ENCODE measurements at places on chromosomes 1 and 21.

DNA sequence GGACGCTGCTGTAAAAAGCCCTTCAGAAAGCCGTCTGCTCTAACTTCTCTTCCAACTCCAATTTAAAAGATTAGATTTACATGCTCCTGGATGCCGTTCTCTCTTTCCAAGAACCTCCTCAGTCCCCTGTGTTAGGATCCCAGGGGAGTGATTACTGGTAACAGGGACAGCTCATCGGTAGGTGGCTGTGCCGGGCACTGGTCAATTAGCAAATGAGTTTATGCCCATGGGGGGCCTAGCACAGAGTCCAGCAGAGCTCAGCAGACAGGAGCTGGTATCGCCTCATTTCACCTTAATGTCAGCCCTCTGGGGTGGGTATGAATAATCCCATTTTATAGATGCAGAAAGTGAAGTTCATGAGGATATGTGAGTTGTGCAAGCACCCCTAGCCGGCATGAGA, 191.9 kb downstream of the GRIK3 start:
- no peak for DNase-seq

- peak; percentile 68 for DNase-seq
These were observed 27.2 kb downstream of the XCL1 start for GRCh38 chr1:168603501-168604110.

GRCh38 chr1:55428944-55429931, 214.1 kb upstream of the USP24 start:
- no peak for DNase-seq

- DNase-seq = peak; percentile 39
These were observed 28.2 kb downstream of the STPG1 start for GRCh38 chr1:24385160-24385940.

GRCh38 chr21:42745511-42746239, 92.3 kb downstream of the PDE9A start:
- no peak for DNase-seq

DNA sequence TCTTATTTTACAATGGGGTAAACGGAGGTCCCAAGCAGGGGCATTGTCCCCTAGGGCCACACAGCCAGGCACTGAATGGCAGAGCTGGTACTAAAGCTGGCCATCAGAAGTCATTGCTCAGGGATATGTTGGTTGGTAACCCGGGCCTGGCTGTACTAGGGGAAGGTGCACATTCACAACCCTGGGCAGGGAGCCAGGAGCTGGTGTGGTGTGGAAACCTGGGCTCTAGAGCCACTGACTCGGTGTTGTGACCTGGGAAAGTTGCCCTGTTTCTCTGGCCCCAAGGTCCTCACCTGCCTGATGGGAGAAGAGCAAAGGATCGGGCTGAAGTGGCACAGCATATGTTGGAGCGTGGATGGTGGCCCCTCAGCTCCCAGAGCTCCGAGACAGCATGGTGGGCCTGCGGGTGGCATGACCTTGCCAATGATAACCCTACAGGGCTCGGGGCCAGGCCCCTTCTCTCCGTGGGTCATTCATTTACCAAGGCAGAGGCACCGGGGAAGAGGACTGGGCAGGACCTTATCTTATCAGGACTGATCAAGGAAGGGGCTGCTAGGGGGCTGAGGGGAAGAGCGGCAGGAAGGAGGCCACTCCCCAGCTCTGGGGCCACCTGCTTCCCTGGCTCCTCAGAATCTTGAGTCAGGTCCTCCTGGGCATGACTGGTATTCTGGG, 274.1 kb downstream of the TRABD2B start:
- DNase-seq = no peak

- no peak for DNase-seq
These were observed 354.6 kb downstream of the PTPRU start for GRCh38 chr1:29590583-29591565.

DNA sequence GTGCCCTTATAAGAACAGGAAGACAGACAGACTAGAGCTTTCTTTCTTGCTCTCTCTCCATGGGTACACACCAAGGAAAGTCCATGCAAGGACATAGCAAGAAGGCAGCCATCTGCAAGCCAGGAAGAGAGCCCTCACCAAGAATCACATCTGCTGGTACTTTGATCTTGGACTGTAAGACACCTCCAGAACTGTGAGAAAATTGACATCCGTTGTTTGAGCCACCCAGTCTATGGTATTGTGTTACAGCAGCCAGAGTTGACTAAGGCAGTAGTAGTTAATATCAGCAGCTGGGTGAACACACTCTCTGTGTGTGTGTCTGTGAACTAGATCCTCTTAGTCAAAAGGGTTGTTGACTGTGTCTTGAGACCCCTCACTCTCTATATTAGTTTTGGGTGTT, 53.8 kb upstream of the PPP2R5A start:
- no peak for DNase-seq

- DNase-seq = no peak
These were observed 1.4 kb downstream of the DESI2 start for GRCh38 chr1:244654108-244655038.

- peak; percentile 3 for DNase-seq
These were observed 36.3 kb upstream of the RCC2 start for GRCh38 chr1:17475752-17476151.

GRCh38 chr1:155688324-155689080, at the start of gene YY1AP1:
TSS of gene YY1AP1 (minus strand) at chr1:155688774. CDS start at chr1:155680436, 8,338 bp downstream.
- peak; percentile 89 for DNase-seq

DNA sequence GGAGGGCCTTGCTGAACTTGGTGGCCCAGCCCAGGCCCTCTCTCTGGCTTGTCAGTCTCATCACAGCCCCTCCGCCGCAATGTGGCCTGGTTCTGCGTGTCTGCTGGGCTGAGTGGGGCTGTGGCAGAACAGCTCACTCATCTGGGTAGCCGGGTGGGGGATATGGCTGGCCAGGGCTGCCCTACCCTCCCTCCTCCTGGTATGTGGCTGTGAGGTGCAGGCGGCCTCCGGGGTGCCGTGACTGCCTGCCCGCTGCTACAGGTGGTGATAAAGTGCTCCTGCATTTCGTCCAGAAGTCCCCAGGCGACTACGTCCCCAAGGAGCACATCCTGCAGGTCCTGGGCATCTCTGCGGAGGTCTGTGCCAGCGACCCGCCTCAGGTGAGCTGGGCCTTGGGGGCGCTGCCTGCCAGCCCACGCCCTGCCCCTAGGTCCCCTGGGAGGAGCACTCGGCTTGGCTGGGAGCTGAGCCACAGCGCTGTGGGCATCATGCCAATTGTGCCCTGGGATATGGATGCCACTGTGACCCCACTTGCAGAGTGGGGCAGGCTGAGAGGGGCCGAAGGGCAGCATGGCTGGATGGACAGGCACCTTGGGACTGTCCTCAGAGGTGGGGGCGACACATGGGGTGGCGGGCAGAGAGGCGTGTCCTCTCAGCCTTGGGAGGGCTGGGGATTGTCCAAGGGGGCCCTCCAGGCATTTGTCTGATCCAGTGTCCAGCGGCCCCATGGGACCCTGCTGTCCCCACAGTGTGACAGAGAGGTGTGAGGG, 2.3 kb downstream of the PRXL2B start:
- no peak for DNase-seq

DNA sequence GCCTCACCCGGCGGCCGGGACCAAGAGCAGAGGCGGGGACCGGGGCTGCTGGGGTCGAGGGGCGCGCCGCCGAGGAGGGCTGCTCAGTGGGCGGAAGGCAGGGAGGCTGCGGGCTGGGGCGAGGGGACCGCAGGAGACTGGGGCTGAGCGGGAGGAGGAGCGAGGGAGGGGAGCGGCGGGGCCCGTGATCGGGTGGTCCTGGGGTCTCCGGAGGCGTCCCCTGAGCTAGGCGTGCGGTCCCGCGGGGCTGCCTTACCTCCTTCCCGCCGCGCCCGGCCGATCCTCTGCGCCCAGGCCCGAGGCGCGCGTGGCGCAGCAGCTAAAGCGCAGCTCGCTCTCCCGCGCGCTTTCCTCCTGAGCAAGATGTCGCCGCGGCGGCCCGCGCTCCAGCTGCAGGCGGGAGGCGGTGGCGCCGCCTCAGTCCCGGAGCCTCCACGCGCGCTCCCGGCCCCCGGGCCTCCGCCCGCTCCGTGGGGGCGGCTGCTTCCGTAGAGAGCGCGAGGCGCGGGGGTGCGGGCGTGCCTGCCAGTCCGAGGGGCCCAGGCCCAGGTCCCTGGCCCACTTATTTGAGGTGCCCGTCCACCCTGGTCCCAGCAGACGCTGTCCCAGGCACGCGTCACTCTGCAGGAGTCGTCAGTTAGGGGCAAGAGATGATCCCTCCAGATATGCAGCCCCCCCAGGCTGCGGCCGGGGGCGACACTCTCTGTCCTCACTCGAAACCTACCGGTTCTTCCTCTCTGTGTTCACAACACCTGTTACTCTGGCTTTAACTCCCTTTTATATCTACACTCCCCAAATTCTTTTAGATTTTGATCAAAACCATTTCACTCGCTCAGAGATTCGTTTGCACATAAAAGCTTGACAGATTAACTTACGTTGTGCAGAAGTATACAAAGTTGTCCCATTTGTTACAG, at the start of gene CCSAP:
CCSAP (minus strand) TSS at position 392 of the 914 bp plus-strand sequence. CDS start 582 bp downstream, outside the sequence.
- DNase-seq = peak; percentile 34

GRCh38 chr1:161799792-161800191, 33.7 kb downstream of the ATF6 start:
- no peak for DNase-seq

DNA sequence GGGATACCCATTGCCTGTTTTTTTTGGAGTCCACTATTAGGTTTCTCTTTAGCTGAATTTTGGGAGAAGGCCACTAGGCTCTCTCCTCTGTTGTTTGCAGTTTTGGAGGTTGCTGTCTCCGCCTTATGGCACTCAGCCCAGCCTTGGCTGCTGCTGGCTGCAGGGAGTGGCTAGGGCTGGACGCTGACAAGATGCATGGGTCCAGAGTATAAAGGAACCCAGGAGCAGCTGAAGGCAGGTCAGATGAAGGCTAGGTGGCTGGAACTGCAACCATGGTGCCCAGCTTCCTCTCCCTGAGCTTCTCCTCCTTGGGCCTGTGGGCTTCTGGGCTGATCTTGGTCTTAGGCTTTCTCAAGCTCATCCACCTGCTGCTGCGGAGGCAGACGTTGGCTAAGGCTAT, at the start of gene CYP4B1:
CYP4B1 (plus strand) TSS at position 237 of the 400 bp plus-strand sequence; CDS start at position 273, 36 bp downstream.
- DNase-seq = no peak

DNA sequence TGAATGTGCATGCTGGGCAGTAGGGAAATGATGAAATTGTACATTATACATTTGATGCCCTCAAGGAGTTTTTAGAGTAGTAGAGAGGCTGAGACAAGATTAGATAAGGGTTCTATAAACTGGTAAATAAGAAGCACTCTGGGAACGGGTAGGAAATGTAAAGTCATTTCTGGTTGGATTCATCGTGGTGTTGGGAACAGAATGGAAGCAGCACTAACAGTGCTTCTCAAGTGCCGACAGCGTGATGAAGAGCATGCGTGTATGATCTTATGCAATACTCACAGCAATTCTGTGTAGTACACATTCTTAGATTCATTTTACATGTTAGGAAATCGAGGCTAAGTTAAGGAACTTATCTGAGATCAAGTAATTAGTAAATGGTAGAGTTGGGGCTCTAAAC, 45.9 kb downstream of the GPR88 start:
- DNase-seq = no peak

DNA sequence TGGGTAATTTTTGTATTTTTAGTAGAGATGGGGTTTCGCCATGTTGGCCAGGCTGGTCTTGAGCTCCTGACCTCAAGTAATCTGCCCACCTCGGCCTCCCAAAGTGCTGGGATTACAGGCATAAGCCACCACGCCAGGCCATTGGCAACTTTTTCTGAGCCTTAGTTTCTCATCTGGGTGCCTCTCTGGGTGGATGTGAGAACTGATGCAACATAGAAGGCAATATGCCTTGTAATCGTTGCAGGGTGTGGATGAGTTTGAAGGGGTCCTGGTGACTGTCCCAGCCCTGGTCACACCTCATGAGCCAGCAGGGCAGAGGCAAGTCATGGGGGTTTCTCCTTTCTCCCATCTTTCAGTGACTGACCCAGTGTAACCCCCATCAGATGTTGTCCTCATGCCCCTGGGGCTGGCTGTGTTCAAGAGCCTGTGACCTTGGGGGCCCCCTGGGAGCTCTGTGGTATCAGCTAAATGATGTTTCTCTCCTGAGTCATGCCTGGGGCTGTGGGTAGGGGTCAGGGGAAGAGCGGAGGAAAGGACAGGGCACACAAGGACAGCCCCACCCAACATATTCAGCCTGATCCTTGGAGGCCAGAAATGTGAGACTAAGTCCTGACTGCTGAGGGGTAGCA, 3.6 kb downstream of the COL9A2 start:
- no peak for DNase-seq

DNA sequence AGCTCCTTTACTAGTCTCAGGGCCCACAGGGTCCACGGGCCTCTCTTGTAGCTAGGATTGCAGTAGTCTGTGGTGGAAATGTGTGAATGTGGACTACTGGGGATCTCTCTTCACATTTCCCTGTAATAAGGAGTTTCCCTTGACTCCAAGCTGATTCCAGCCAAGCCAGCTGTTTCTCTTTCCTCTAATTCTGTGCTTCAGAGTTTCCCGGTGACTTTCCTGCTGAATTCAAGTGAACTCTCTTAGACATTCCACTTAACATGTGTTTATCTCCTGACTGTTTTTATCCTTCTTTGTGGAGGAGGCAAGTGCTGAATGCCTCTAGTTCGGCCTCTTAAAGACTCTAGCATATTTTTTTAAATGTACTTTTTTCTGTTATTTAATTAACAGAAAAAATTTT, 354.0 kb upstream of the RGS18 start:
- no peak for DNase-seq

GRCh38 chr1:246724016-246724730, at the start of gene SCCPDH:
TSS of gene SCCPDH (plus strand) at chr1:246724409. CDS start at chr1:246724423, 14 bp downstream.
- DNase-seq = peak; percentile 78

DNA sequence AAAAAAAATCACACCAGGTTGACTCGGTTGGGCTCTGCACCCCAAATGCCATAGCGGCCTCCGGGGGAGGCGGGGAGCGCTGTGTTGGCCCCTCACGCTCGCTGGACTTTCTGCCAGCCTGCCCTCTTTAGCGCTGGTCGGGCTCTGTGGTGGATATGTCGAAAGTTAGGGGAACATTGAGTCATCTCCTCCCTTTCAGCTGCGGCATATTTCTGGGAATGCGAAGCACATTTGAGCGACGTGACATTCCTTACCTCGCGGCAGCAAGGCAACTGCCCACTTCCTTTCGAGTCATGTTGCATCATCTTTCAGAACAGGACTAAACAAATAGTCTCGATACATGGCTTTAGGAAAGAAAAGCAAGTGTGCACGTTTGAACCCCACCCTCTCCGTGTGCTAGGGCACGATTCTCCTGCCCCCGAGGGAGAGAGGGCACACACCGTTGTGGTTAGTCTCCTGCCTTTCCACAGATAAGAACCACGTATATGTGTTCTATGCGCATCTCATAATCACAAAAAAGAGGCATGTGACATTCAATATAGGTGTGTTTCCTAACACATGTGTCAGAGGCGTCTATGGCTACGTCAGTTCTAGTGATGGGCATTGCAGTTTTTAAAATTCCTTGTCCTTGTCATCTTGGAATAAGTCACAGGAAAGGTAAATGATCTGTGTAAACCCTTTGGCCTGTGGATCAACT, 105.9 kb upstream of the SLC45A1 start:
- peak; percentile 6 for DNase-seq

DNA sequence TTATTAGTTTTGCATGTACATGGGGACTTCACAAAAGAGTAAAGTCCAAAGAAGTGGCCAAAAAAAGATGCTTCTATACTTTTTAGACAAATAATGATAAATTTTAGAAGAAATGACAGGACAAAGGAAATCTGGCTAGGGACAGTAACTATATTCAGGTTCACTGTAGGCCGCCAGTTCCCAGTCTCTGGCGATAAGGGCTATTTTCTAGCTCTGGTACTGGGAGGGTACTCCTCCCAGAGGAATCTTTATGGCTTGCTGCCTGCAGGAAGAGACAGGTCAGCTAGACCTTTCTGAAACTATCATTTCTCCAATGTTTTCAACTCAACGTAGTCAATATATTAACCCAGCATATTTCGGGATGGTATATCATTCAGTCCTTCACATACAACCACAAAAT, 37.5 kb upstream of the RGS2 start:
- DNase-seq = no peak
